GM18507 (cell line): ENCODE measurements at places on chromosomes 16 and 17.

- DNase-seq: no peak
These were observed 16.2 kb upstream of the PVALEF start for GRCh38 chr17:81148986-81149533.

GRCh38 chr17:30534938-30535921, 58.0 kb downstream of the GOSR1 start:
- DNase-seq: no peak

DNA sequence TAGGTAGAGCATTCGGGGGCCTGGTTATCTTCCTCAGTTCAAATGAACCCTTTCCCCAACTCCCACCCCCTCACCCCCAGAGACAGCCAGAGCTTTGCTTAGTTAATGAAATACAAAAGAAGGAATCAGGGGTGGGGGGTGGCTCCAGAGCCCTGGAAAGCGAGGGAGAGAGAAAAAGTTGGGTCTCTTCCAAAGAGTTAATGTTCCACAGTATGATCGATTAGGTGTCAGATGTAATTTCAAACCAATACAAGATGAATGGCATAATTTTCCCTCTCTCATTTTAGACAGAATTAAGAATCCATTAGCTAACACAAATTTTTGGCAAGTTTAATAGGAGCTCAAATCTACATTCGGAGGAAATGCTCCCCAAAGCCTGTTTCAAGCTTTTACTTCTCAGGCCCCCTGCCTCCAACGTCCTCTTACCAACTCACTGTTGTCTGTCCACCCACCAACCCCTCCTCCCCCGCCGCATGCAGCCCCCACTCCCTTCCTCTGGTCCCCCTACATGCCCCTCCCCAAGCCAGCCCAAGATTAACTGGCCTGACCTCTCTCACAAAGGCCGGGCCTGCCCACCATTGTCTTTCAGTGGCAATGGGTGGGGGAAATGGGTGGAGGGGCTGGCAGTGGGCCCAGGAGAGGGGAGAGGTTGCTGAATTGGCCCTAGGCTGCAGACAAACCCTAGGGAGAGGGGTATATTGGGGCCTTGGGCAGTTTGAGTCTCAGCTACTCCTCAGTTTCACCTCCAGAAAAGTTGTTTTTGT, 28.2 kb downstream of the NEUROD2 start:
- DNase-seq: no peak

GRCh38 chr16:57356547-57356946, 2.0 kb upstream of the CCL22 start:
- no peak for DNase-seq

DNA sequence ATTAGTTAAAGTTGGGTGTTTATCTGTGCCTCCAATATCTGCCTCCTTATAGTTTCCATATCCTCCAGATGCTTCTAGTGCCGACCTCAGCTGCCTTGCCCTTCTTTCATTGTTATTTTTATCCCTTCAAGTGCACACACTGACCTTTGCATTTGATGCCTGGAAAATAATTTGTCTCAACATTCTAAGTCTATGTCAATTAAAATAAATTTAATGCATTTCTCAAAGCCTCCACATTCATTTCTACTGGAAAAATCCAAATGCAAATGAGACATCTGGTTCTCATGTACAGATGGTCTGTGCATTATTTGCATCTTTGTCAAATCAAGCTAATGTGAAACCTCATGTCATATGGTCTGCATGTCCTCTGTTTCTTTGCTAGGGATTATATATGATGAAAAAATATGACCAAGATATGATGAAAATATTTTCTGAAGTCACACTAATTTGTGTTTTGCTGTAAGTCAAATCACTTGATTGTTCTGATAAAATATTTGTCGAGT, 61.4 kb downstream of the TMEM100 start:
- no peak for DNase-seq

GRCh38 chr16:12805066-12805465, 1.4 kb upstream of the CPPED1 start:
- DNase-seq: no peak

DNA sequence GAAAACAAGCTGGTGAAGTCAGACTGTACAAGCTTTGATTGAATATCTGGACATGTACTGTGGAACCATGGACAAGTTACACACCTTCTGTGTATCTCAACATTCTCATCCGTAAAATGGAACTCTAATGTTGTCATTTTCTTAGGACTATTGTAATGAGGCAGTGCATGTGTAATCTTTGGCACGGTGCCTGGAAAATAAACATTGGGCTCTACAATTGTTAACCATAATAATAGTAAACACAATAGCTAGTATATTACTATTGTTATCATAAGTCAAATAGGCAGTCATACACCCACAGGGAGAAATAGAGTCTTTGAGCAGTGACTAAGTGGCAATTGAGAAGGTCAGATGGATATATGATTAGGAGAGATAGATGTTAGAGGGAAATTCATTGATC, 39.8 kb upstream of the ANKFN1 start:
- no peak for DNase-seq

DNA sequence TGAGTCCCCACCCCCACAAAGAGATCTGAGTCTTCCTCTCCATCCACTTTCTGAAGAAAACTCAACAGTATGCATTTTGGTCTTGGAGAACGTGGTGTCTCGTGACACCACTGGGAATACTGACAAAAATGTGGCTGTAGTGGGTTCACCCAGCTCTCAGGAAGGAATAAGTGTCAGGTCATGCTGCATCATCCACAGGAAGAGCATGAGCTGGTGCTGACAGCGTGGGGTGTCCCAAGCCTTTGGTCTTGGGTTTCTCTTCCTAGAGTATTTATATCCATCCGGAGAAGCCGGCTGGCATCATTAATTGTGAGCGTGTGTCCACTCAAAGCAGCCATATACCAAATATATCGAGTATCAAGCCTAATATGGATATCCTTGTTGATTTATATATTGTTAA, 55.9 kb downstream of the C17orf67 start:
- DNase-seq: no peak

- DNase-seq: no peak
These were observed 42.5 kb upstream of the TANC2 start for GRCh38 chr17:62923258-62924150.

DNA sequence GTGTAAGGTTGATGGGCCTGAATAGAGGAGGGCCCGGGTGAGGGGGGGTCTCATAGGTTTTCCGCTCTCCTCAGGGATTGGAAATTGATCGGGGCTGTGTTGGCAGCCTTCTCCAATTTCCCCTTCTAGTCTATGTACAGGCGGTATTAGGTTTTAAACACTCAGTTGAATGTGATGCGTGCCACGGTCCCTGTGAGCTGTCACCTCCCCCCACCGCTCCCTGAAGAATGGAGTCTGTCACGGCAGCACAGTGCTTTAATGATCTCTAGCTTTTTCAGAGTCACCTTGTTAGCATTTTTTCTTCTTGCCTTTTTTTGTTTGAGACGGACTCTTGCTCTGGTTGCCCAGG, 800 bp downstream of the COX4I1 start:
- DNase-seq: no peak

- no peak for DNase-seq
These were observed 27.4 kb downstream of the NDE1 start for GRCh38 chr16:15677447-15677846.

GRCh38 chr16:414395-415169, 10.9 kb upstream of the RAB11FIP3 start:
- no peak for DNase-seq

GRCh38 chr17:30832438-30833124, 815 bp downstream of the ATAD5 start:
- DNase-seq: no peak

DNA sequence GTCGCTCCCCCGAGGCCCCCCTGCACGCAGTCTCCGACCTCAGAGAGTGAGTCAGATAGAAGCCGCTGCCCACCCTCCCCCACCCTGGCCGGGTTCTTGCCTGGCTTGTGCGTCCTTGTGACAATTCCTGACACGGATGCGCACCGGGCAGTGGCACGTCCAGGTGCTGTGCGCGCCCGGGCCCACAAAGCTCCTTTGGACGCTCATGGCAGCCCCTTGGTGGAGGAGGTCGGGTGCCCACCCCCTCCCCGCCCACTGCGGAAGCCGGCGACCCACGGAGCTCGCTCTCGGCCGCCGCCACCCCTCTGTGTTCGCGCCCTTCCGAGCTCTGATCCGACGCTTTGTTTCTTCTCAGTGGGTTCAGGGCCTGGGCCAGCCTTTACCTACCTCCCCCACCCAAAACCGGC, 662 bp upstream of the TUBB3 start:
- no peak for DNase-seq

DNA sequence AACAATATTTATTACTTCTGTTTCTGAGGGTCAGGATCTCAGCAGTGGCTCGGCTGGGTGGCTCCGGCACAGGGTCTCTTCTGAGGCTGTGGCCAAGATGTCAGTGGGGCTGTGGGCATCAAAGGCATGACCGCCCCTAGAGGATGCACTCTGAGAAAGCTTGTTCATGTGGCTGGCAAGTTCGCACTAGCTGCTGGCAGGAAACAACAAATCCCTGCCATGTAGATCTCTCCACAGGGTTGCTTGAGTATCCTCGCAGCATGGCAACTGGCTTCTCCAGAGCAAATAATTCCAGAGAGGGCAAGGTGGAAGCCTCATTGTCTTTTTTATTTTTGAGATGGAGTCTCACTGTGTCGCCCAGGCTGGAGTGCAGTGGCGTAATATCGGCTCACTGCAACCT, 12.5 kb downstream of the KCTD13 start:
- no peak for DNase-seq

DNA sequence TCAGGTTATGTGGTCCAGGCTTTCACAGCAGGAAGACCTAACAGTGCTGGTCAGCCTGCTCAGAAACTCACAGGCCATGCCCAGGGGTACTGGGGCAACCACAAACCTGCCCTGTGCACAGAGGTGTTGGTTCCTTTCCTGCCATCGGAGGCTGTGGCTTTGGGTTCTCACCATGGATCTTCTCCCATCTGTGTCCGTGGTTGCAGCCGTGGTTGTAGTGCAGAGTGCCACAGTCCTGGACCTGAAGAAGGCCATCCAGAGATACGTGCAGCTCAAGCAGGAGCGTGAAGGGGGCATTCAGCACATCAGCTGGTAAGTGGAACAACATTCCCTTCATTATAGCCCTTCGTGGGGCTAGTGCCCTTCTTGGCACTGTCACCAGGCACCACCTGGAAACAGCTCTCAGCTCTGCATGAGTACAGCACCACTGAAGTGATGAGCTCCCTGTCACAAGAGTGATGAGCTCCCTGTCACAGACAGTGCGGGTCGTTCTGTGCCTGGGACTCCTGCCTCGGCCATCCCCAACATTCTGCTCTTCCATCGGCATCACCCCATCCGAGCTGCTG, 2.0 kb downstream of the SNRNP25 start:
- DNase-seq: no peak

DNA sequence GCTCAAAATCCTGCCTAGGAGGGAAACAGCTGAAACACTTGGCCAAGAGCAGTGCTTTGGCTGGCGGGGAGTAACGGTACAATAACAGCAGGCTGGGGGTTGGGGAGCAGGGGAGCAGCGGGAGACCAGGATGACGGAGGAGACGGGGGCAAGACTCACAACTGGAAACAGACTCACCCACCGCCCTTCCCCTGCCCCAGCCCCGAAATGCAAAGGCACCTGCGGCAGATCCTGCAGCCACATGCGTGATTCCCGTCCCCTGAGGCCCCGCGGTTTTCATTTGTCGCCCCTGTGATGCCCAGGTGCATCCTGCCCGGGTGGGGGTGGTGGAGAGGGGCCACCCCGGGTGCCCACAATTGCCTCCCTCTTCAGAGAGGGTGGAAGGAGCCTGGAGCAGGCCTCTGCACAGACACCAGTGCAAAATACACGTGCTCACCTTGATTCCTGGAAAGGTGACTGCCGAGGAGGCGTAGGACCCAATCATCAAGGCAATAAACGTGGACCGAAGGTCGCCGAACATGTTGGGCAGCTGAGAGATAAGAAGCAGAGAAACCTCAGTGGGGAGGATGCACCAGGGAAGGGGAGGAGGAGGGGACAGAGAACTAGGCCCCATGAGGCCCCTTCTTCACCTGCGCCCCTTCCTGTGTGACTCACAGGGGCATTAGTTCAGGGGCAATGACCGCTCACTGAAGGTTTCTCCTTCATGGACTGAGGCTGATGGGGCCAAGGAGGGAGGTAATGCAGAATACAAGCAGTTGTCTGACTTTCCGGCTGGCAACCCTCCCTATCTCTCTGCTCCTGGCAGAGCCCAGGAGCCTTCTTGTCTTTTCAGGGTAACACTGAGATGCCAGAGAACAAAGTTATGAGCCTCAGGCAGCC, 30.4 kb upstream of the PITPNA start:
- DNase-seq: peak; percentile 71

- DNase-seq: no peak
These were observed 22.5 kb downstream of the HEATR3 start for GRCh38 chr16:50088302-50088701.

- no peak for DNase-seq
These were observed 27.0 kb downstream of the POLR3E start for GRCh38 chr16:22323959-22324786.

- no peak for DNase-seq
These were observed 1.8 kb upstream of the NUBP1 start for GRCh38 chr16:10741844-10742243.

DNA sequence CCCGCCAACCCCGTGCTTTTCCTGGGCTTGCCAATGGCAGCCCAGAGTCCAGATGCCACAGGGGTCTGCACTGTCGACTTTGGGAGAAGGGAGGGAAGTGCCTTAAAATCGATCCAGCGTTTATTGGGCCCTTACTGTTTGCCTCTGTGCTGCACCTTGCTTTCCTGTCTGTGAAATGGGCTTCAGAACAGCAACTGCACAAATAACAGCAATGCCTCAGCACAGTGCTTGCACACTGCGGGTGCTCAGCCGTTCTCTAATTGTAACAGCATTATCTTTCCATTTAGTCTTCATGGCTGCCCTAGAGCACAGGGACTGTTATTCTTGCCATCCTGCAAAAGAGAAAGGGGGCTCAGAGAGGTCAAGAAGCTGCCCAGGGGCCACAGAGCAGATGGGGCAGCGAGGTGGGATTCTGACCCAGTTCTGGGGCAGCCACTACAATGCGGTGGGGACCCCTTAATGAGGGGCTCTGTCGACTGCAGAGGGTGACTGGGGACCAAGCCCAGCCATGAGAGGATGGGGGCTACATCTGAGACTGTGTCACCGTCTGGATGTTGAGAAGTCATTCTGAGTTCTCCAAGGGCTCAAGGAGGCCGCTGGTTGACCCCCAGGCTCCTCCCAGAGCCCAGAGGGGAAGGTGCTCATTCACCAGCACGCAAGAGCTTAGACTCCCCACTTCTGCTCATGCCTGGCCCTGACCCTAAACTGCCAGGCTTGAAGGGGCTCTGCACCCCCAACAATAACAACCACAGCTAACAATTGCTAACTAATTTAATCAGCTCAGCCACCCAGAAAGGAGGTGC, 9.4 kb upstream of the FOXF1 start:
- DNase-seq: no peak

- DNase-seq: no peak
These were observed 882 bp downstream of the SCARF1 start for GRCh38 chr17:1644493-1645206.

DNA sequence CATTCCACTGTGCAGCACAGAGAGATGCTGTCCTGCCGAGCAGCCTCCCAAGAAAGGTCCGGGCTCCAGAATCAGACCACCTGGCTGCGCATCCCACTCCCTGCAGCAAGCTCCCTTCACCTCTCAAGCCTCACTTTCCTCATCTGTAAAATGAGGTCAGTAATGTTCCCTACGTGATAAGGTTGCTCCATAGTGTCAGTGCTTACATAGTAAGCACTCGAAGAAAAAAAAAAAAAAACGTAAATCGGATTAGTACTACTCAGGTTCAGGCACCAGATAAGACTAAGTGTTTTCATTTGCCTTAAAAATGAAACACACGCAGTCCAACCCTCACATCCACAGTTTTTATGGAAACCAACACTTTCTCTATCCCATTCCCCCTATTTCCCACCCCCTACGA, 76.7 kb downstream of the CCT6B start:
- no peak for DNase-seq

GRCh38 chr16:72848028-72848400, 199.9 kb downstream of the ZFHX3 start:
- no peak for DNase-seq

GRCh38 chr16:49825041-49825440, 30.9 kb downstream of the ZNF423 start:
- DNase-seq: no peak
